ENCODE measurements at places on chromosomes 13 and 19.

- no peak for DNase-seq
Measured at GRCh38 chr19:33514885-33515551, 6.6 kb downstream of the PEPD start.

DNA sequence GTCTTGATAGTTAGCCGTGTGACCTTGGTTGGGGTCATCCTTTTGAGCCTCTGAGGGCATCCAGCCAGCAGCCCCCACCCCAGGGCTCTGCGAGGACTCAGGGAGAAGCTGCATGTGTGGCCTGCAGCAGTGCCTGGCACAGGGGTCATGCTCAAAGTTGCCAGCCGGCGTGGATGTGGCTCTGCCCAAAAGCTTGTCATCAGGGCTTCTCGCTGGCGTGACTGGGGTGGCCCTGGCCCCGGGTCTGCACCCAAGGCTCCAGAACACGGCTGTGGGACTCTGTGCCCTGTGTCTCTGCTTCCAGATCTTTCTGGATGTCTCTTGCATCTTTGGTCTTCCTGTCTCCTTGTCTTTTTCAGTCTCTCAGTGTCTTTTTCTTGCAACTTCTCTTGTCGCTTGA, 90.9 kb downstream of the RYR1 start:
- DNase-seq: no peak

- no peak for DNase-seq
Measured at GRCh38 chr13:39496506-39496905, 106.5 kb downstream of the LHFPL6 start.

- DNase-seq: no peak
Measured at GRCh38 chr13:45702869-45703391, 810 bp downstream of the CBY2 start.

- DNase-seq: peak; percentile 25
Measured at GRCh38 chr13:26300140-26300539, 46.2 kb downstream of the CDK8 start.

DNA sequence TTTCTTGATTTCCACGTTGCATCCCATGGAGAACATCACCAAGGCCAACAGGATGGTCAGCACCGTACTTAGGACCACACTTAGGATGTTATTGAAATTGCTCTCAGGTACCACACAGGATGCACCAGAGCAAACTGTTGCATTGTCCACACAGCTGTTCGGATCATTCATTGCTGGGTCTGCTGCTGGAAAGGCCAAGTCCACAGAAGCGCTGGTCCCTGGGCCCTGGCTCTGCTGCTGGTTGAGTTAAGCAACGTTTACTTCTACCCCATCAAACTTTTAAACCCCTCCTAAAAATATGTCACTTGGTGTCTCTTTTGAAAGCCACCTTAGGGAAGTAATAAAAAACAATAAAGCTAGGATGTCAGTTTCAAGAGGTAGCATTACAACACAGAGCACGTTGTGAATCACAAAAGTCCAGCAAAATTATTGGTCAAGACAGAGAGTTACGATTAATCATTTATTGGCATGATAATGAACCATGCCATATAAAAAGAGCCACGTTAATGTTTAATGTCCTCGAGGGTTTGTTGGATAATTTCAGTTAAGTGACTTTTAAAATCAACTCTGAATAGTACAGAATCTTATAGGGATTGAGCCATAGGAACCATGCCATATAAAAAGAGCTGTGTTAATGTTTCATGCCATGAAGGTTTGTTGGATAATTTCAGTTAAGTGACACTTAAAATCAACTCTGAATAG, at the start of gene SLC10A2:
Gene SLC10A2, minus strand, starts transcription at position 339 of the 702 bp plus-strand sequence. Its CDS starts 168 bp downstream, at position 171.
- DNase-seq: no peak

DNA sequence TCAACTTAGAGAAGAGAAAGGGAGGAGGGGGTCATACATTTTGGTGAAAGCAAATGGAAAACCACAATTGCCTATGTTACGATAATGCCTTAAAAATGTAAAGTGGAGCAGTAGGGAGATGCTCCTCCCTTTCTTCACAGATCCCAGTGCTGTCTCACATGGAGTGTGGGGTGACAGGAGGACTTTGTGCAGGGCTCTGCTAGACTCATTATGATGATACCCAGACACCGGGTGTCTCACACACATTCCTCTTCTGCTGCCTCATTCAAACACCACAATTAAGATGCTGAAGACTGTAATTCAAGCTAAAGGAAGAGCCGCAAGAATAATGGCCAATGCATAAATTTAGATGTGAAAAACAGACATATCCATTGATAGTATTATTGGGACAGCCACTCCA, 150.6 kb downstream of the LHFPL6 start:
- no peak for DNase-seq

DNA sequence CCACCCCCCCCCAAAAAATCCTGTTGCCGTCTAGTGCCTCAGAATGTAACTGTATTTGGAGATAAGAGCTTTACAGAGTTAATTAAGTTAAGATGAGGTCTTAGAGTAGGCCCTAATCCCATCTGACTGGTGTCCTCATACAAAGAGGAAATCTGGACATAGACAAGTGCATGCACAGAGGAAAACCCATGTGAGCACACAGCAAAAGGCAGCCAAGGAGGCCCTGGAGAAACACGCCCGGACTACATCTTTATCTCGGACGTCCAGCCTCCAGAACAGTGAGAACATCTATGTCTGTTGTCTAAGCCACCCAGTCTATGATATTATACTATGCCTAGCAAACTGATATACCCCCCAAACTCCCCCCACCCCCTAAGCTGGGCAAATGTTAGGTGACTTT, 193.8 kb downstream of the KATNAL1 start:
- DNase-seq: no peak

GRCh38 chr13:113526466-113527220, 36.1 kb upstream of the DCUN1D2 start:
- DNase-seq: no peak

DNA sequence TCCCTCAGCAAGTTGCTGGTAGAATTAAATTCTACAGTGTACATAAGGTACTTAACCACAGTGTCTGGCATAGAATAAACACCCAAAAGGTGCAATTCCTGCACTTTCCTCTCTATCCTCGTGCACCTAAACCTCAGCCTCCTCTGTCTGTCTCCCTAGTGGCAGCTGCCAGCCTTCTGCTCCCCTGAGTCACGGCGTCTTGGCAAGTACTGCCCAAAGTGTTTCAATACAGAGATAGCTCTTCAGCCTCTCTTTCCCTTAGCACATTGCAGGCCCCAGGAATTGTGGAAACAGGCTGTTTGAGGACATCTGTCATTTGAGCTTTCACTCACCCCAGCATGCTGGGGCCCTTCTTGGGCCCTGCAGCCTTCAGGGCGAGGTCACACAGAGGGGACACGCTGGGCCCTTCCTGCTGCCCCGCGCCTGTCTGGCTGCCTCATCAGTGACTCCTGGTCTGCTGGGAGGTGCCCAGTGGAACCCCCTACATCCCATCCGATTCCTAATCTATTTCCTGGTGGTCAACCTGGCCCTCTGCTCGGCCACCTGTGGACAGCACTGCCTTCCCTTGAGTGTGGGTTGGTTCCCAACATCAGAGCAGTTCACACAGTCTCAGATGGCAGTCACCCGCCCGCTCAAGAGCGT, 19.3 kb downstream of the COL4A2 start:
- DNase-seq: no peak

DNA sequence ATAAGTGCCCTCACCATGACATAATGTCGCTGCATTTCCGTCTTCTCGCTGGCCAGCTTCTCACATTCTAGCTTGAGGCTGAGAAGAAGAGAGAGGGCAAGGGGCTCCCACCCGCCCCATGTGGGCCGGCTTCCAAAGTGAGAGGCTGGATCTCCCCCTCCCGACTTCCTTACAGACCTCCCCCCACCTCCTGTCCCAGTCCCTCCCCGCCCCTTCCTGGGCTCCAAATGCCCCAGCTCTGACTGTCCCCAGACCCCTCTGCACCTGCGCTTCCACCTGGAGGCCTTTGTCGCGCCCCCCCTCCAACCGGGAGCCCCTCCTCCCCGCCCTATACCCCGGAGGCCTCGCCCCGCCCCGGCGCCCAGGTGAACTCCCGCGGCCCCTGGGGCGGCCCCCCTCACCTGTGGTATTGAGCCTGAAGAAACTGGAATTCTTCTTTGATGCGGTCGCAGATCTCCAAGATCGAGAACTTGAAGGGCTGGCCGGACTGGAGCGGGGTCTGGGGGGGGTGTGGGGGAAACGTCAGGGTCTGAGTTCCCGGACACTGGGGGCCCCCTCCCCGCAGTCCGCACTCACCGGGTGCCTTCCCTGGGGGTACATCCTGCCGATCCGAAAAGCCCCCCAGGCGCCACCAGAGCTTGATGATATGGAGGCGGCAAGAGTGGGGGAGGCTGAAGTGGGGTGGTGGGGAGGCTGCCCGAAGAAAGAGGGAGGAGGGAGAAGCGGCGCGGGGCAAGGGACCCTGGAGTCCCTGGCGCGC, 595 bp downstream of the TLE2 start:
- no peak for DNase-seq

DNA sequence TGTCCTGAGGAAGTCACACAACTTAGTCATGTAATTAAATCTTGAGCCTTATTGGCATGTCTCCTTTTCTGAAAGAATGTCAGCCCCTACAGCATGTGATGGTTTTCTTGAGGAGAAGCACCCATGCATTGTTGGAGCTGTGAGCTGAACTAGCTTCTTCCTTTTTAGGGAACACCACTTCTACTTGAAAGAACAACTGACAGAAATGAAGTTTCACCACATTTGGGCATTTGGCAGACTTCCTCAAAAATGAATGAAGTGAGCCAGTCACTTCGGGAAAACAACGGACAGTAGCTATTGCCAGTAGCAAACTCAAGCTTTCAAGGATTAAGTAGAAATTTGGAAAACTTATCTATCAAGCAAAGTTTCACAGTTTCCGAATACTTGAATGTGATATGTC, 1351.3 kb downstream of the EFNB2 start:
- no peak for DNase-seq

Data from stimulated activated CD4-positive, alpha-beta T cell treated with anti-CD3 and anti-CD28 coated beads, Interleukin-4, amount 100 ng/mL, for 4 hours (primary cell).